Omental fat pad (tissue), 4 donors: ENCODE measurements at places on chromosomes 16 and 17. TPM values are rescaled to one million over a fixed set of nuclear protein-coding genes. Genes with fewer than 3 reads are reported as not detected.

DNA sequence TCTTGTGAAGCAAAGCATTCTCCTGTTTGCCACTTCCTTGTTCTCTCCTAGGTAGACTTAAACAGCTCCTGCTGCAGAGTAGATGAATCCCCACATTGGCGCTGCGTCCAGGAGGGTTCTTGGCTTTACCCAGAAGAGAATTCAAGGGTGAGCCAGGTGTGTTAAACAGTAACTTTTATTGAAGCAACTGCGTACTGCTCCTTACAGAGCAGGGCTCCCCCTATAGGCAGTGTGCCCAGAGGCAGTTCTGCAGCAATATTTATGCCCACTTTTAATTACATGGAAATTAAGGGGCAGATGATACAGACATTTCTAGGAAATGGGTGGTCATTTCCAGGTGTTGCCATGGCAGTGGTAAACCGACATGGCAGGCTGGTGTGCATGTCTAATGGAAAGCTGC is 987.6 kb upstream of the RBFOX1 start:
- DNase-seq = no peak

GRCh38 chr17:45394913-45395568 is 37.6 kb downstream of the ARHGAP27 start:
- no peak for DNase-seq

PRSS27 gene
- total RNA-seq = 1.2 TPM

PRSS53 gene
- 2.2 TPM for total RNA-seq

- no peak for DNase-seq
These were observed 711.6 kb downstream of the CDH11 start for GRCh38 chr16:64410306-64410705.

GRCh38 chr16:69647020-69647419 is 79.3 kb downstream of the NQO1 start:
- no peak for DNase-seq

OR4D1 gene
- not detected for total RNA-seq

DNA sequence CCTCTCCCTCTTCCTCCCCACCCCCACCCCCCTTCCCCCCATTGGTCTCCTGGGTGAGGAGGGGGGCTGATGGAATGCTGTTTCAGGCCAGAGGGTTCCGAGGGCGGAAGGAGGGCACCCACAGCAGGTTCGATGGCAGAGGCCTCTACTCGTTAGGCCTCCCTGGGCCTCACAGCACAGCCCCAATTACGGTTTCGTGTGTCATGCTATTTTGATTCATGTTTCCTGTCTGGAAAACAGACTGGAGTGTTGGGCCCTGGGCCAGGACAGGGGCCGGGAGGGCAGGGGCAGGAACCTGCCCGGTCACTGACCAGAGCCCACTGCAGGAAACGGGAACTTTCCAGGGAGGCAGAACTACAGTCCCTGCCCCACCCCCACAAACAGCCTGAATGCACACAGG is 138.2 kb downstream of the C16orf95 start:
- no peak for DNase-seq

GRCh38 chr17:21379080-21379711 is 3.0 kb downstream of the KCNJ12 start:
- DNase-seq = no peak

DNA sequence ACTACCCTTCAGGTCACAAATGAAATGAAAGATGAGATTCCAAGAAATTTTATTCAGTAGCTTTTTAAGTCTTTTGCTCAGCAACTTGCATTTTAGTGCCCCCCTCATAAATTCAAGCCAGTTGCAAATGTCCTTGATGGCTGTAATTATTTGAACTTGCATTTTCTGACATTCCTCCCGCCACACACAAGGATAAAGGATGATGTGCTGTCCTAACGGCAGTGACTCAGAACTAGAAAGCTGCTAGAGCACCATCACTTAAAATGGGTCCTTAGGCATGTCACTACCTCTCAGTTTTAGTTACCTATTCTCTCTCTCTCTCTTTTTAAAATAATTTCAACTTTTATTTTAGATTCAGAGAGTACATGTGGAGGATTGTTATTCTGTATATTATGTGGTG is 306.7 kb downstream of the CNTNAP4 start:
- DNase-seq = no peak

DNA sequence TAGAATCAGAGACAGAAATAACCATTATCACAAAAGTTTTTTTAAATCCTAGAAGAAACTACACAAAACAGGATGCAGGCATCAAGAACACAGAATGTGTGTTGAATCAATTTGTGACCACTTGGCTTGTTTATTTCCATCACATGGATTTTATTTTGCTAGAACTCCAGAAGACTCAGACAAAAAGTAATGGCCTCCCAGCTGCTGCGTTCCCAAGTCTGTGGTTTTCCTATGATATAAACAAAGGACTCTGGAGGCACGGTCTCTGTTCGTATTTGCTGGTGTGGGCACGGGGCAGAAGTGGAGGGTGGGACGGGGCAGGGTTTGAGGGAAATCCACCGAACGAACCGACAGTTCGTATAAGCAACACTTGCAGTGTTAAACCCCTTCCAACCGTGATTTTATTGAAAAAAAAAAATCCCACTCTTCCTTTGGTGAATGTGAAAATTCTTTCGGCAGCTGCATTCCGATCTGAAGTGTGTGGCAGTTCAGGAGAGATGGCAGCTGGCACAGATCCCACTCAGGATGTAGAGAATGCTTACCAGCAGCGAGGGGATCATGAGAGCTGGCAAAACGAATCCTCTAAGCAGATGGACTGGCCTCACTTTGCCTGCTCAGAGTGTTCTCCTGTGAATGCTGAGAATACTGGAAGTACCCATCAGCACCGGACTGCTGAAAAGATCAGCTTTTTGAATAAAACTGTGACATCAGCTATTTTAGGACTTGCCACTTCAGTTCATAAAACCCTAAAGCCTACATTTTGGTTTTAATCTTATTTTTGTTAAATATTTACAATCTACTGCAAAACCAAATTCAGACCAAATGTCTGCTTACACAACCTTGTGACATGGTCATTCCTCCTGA is 165.2 kb downstream of the VPS53 start:
- no peak for DNase-seq

GRCh38 chr17:79393358-79394052 is 217.3 kb downstream of the RBFOX3 start:
- DNase-seq = peak; percentile 88

- no peak for DNase-seq
These were observed 19.9 kb downstream of the TLE7 start for GRCh38 chr16:71421911-71422310.

- no peak for DNase-seq
These were observed 318.2 kb downstream of the NPIPA8 start for GRCh38 chr16:18018376-18018775.

GRCh38 chr16:19304750-19305149 is 19.2 kb downstream of the CLEC19A start:
- no peak for DNase-seq

PGS1 gene
- total RNA-seq = 45.9 TPM

MYH1 gene
- total RNA-seq = not detected

C17orf75 gene
- total RNA-seq = 7.9 TPM
